ENCODE measurements at places on chromosomes 2 and 18.

GRCh38 chr18:50240080-50240563 lies 26.2 kb downstream of the CFAP53 start:
- no peak for DNase-seq

- DNase-seq: no peak
Measured at GRCh38 chr2:237126519-237127174, 41.0 kb downstream of the COPS8 start.

GRCh38 chr2:24871852-24872333 lies 48.1 kb downstream of the ADCY3 start:
- DNase-seq: no peak

- DNase-seq: no peak
Measured at GRCh38 chr2:39922679-39923405, 143.8 kb upstream of the THUMPD2 start.

DNA sequence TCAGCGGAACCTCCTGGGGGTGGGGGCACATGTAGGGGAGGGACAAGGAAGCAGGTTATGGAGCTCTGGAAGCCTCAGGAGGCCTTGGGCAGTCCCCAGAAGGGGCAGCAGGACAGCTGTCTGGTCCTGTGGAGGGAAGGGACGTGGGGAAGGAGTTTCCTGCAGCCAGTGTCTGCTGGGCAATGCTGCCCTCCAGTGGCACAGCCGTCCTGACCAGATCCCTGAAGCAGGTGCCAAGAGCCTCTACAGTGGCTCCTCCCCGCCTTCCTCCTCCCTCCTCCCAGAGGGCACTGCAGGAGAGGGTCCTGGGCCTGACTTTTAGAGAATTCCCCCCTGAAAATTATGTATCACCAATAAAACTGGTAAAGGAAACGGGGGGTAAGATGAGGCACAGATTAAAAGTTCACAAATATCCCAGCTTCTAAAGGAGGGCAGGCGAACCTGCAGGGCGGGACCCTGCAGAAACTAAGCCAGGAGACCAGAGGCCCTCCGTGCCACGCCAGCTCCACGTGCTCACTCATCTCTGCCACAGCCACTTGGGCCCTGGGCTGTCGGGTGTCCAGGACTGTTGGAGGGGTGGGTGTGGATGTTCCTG lies 258.5 kb downstream of the TWIST2 start:
- DNase-seq: peak; percentile 20

GRCh38 chr2:227653419-227653818 lies 13.2 kb upstream of the SCYGR5 start:
- DNase-seq: no peak
